ENCODE measurements at places on chromosomes 2 and 18.
A peak's percentile ranks its signal among the peaks of the same experiment; 100 is the strongest.

DNA sequence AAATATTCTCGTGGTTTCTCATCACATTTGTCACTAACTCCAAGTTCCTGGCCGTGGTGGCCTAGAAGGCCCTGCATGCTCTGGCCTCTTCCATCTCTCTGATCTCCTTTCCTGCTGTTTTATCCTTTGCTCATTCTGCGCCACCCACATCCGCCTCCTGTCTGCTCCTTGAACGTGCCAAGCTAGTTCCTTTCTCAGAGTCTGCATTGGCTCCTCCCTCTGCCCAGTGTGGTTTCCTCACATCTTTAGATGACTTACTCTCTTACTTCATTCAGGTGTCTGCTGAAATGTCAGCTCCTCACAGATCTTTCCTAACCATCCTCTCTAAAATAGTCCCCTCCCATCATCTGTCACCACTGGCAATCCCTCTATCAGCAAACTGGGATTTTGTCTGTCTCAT, 158.6 kb upstream of the RBMS1 start:
- no peak for DNase-seq

DNA sequence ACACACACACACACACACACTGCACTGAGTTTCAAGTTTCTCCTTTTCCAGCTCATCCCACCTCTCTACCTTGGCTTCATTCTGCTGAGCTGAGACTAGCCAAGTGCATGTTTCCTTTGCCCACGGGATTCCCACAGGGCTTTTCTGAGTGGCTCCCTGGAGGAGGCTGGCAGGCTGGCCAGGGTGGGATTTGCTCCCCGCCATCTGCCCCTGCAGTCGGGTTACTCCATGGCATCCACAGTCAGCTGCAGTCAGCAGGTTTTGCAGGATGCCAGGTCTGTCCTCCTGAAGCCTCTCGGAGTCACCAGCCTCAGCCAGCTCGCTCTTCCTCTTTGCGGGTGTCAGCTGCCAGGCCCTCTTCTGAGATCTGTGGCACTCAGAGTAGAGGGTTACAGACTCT, 783.7 kb upstream of the SOX11 start:
- DNase-seq = no peak

DNA sequence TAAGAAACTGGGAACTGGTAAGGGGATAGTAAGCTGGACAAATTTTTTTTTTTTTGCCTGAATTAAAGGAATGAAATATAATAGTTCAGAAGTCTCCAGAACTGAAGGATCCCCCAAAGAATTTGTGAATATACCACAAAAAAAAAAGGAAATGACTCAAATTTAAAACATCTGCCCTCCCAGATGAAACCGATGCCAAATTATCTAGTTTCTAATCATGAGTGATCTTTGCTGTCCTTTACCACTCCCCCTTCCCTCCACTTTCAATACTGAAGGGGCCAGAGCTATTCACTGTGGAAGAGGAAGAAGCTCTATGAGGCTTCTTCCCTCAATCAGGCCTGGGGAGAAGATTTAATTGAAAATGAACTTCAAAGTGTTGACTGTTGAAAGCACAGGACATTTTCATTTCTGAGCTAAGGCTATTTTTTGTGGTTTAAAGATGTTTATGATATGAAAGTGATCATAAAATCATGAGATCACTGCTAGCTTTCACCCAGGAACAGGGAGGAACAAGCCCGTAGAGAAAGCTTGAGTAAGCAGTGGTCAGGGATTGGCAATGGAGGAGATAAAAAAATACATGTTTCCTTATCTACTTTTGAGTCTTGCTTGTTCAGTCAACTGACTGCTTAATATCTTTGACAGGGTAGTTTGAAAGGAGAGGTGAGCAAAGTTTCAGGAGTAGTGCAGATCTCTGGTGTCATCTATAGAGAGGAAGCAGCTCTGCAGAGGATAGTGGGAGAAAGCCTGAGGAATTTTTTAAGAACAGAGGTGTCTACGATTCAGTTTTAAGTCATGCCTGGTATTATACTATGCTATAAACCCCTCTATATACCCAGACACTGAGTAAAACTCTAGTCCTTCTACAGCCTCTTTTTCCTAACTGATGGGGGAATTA, 409.5 kb upstream of the FIGN start:
- DNase-seq = no peak

DNA sequence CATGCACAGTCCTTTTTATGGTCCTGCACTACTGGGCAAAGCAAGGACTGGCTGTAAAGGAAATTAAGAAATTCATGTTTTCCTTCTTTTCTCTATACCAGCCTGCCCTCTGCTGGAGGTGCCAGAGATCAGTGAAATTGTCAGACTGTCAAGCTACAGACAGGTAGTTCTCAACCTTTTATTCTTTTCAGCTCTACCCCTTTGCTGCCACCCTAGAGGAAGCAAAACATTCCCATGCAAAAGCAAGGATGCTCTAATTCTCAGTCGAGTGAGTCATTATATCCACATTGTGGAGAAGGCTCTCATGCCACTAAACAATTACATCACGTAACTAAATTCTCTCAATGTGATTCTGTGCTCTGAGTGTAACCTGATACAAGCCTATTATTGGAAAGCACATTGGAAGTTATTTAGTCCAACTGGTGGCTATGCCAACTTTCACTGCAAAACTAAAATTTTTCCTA, 25.0 kb upstream of the RAPGEF4 start:
- peak; percentile 39 for DNase-seq
